D341Med (cell line): ENCODE measurements at places on chromosomes 1 and 21.

DNA sequence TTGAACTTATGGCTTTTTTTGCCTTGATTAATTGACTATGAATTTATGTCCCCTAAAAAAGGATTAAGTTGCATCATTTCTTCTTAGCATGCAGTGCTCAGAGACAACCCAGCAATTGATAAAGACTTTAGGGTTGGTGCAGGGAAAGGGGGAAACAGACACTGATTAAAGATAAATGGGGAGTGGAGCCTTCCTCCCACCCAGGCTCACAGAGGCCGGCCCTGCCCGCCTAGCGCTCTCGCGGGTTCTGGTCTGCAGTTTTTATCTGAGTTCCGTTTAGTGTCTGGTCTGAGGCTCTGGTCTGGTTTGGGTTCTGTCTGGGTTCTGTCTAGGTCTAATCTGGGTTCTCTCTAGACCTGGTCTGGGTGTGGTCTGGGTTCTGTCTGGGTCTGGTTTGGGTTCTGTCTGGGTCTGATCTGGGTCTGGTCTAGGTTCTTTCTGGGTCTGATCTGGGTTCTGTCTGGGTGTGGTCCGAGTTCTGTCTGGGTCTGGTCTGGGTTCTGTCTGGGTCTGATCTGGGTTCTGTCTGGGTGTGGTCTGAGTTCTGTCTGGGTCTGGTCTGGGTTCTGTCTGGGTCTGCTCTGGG, 48.1 kb downstream of the ABCG1 start:
- DNase-seq, result no peak

DNA sequence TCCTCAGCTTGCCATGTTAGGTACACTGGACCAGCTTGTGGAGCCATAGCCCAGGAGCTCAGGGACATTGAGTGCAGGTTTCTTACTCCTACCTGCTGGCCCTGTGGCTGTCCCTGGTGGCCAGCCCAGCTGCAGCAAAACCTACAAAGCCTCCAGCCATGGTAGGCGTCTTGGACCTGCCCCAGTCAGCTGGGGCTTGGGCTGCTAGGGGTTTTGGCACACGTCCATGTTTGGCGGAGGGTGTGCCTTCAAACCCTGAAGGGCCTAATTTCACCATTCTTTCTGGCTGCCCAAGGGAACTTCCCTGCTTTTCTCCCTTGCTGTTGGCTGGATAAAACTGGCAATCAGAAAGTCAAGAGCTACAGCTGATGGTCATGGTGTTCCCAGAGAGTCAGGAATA, 25.4 kb downstream of the HMGCS2 start:
- DNase-seq, result no peak

- no peak for DNase-seq
Observed at GRCh38 chr1:209896346-209896745, 41.7 kb upstream of the SYT14 start.

DNA sequence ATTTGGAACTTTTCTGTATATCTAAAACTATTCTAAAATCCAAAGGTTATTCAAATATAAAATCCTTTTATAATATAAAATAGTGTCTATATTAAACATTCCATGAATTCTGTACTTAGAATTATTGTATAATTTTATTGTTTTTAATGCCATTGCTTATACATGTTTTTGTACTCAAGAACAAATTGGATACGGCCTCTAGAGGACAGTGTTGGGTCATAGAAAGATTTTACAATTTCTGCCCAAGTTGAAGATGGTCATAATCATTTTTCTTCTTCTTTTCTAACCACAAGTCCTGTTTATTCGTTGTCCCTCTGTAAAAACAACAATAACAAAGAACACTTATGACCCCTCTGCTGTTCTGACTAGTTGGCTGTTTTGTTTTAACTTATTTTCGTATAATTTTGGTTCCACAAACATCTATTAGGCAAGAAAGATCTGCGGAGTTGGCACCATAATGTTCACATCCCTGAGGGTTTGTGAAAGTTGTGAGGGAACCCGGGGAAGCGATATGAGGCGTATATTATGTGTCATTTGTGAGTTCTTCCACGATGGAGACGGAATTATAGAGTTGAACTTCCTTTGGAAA, 75.7 kb upstream of the KIF26B start:
- DNase-seq, result no peak

DNA sequence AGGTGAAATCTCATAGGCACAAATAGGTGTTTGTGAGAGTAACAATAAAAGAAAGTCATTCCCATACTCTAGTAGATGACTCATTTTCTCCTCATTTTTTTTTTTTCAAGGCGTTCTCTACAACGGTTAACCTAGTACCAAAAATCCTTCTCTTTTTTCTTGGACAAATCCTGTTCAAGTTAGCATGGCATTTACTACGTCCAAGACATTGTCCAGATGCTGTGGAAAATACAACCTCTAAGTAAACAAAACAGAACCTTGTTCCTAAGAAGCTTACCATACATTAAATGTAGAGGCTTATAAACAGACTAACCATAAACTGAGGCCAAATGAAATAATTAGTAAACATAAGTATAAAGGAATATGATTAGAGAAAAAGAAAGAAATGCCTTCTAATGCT, 76.2 kb upstream of the RGS4 start:
- no peak for DNase-seq

DNA sequence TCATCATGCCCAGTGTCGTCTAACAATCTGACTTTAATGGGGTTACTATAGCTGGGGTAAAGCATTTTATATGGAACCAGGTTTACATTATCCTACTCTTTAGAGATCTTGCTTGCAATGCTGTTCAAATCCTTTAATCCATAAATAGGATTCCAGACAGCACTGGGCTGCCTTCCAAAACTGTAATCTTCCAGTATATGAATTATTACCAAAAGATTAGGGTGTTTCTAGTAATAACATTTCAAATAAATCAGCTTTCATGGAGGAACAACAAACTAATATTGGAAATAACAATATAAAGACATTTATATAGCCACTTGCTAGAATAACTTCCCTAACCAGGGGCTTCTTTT, 88.6 kb upstream of the PLXNA2 start:
- DNase-seq, result peak; percentile 46

DNA sequence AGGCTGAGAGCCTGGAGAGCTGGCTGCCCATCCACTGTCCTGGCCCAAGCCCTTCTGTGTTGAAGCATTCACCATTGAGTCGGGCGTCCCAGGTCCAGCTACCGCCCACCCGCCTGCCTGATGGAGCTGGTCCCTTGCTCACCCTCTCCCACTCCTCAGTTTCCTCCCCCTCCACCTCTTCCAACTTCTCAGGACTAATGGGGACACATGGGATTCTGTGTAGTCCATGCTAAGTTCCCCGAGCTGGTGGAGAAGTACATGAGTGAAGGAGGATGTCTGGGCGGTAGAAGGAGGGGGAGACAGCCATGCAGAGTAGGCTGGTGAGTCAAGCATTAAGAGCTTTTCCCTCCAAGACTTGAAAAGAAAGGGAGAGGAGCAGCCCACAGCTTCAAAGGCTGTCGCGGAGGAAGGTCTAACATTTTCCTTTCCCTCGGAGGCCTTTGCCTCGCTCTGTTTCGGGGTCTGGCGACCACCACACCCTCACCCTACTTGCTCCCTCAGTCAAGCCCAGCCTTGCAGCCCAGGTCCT, 561 bp downstream of the SLC26A9 start:
- DNase-seq, result no peak

- peak; percentile 86 for DNase-seq
Observed at GRCh38 chr1:53393325-53393792, 65.5 kb upstream of the LRP8 start.

DNA sequence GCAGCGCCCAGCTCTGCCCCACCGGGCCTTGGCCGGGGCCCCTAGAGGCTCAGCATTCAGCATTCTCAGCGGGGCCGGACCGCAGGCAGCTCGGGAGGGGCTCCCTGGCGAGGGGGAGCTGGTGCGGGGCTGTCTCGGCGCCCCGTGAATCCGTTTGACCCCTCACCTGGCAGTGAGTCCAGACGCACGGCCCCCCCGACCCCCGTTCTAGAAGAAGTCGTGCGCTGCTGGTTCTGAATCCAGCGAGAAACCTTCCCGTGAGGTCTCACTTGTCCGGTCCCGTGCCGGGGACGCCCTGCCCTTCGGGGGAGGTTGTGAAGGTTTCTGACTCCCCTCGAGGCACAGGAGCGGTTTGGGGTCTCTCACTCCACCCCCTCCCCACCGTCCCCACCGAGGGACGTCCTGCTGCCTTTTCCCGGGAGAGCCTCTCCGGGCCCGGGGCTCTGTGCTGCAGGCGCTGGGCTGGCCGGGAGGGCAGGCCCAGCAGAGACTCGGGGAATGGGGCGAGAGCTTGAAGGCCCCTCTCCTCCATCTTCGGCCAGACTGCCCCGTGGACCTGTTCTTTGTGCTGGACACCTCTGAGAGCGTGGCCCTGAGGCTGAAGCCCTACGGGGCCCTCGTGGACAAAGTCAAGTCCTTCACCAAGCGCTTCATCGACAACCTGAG, 655 bp downstream of the COL6A1 start:
- DNase-seq, result no peak

DNA sequence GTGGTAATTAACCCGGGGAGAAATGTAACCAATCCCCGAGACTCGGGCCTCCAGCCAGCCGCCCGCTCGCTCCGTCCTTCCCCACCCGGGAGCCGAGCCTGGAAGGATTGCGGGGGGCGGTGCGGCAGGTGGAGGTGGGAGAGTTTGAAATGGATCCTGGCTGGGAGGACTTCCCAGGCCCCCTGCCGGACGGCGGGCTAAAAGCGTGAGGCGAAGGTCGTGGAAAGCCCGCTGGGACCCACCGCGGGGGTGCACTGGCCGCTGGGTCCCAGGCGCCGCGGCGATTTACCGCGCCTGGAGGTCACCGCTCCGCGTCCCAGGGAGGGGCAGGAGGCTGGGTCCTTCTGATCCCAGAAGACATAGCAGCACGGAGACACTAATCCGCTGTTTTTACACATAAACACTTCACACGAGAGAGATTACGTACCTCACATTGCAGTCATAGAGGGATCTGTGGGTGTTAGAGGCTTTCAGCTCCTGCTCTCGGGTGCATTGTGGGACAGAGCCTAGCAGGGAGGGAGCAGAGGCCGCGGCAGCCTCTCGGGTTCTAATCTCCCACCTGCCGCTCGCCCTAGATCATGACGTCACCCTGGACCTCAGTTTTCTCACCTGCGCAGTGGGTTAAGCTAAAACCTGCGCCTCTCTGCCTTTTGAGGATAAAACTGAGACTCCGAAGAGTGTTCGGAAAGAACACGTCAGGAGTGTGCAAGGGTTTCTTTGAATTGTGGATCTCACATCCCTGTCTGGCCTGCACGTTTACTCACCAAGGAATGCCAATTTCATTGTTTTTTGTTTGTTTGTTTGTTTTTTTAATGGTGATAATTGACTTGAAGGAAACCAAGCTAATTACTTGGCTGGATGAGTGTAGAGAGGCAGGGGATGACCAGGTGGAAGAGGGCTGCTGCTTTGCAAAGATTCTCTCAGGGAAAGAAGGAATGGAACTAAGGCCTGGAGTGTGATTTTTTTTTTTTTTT, 17.1 kb upstream of the TMEM9 start:
- DNase-seq, result peak; percentile 92

- no peak for DNase-seq
Observed at GRCh38 chr1:117147856-117148588, 26.5 kb upstream of the TRIM45 start.

DNA sequence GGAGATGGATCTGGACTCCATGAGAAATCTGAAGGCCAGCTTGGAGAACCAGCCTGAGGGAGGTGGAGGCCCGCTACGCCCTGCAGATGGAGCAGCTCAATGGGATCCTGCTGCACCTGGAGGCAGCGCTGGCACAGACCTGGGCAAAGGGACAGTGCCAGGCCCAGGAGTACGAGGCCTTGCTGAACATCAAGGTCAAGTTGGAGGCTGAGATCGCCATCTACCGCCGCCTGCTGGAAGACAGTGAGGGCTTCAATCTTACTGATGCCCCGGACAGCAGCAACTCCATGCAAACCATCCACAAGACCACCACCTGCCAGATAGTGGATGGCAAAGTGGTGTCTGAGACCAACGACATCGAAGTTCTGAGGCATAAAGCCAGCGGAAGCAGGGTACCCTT, 601.5 kb upstream of the ZP4 start:
- no peak for DNase-seq

GRCh38 chr1:21362096-21362495, 71.8 kb upstream of the ECE1 start:
- no peak for DNase-seq

- DNase-seq, result peak; percentile 81
Observed at GRCh38 chr1:179228783-179229213, 679 bp downstream of the ABL2 start.

GRCh38 chr1:111857194-111857651, 101.5 kb downstream of the DDX20 start:
- no peak for DNase-seq

GRCh38 chr21:33869873-33870272, 45.7 kb downstream of the ATP5PO start:
- no peak for DNase-seq

- no peak for DNase-seq
Observed at GRCh38 chr1:110588486-110588885, 17.7 kb downstream of the KCNA2 start.
